Left renal cortex interstitium (tissue), 4 donors: ENCODE measurements at places on chromosomes 5 and 9.
A peak's percentile ranks its signal among the peaks of the same experiment; 100 is the strongest.

GRCh38 chr5:88881571-88881971 lies 1.4 kb downstream of the MEF2C start:
- DNase-seq: no peak

DNA sequence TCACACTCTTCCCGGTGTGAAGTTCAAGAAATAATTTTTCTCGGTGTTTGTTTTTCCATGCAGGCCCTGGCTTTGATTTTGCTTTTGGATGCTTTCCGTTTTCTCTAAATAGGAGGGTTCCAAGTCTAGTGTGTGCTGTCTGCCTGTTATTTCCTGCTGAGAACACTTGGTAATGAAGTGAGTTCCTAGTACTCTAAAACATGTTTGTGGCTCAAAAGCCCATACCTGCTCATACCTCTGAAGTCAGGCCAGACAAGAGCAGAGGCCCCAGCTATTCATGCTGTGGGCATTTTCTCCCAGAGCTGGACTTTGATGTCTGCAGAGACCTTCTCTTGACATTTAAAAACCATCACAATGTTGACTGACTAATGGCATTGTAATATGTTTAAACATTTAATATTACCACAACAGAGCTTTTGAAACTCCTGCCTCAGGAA lies 211.2 kb downstream of the GOLPH3 start:
- DNase-seq: no peak

- DNase-seq: no peak
Observed at GRCh38 chr9:95017062-95017461, 290.6 kb downstream of the AOPEP start.

DNA sequence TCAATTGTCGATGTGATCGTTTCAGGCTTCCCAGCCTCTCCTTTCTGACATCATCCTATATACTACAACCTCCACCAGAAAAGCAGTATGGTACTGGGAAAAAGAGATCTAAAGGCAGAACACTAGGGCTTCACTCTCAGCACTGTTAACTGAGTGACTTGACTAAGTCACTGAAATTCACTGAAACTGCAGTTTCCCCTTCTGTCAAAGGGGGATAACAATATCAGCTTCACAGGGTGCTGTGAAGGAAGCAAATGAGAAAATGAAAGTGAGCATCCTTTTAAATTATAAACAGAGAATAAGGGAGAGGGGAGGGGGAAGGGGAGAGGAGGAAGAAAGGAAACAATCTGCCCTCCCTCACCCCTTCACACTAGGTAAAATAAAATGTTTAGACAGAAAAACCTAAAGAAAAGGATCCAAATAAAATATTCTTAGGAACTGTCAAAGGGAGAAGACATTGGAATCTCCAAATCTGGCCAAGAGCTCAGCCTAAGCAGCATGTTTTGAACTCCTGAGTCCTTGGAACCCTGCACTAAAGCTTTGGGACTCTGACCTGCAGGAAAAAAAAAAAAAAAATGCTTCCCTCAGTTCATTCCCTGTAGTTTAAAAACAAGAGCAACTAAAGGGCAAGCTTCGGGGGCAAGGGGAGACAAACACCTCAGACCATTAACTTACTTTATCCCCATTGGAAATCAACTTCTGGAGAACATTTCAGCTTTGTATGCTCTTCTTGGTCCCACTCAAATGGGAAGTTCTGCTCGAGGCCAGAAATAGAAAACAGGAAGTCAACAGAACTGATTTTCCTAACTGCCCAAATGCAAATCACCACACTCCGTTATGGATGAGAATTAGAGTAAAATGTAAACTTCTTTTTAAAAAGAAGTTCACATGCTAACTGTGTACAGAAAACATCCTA lies 178.3 kb downstream of the DEPDC1B start:
- no peak for DNase-seq

DNA sequence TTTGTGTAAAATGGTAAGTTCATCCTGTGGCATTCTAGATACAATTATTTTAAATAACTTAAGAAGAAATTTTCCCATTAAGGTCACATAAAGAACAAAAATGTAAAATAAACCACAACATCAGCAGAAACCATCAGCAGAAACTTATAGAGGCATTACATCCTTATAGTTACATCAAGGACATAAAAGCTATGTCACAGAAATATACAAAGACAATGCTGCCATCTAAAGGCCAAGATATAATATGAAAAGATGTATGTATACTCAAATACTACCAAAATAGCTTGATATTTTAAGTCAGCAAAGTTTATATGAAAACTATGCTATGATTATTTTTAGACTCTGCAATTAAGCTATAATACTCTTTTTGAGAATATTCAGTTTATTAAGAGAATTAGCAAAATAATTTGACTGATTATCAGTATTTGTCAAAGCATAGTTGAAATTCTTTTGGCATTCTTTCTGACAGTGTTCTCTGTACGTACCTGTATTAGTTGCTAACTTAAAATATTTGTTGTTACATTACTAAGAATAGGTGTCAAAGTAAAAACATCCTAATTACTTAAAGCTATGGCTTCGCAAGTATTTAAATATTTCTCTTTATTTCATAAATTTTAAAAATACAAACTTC lies 36.2 kb downstream of the FBXL17 start:
- peak; percentile 11 for DNase-seq

GRCh38 chr5:3222924-3223323 lies 372.7 kb upstream of the IRX1 start:
- no peak for DNase-seq

DNA sequence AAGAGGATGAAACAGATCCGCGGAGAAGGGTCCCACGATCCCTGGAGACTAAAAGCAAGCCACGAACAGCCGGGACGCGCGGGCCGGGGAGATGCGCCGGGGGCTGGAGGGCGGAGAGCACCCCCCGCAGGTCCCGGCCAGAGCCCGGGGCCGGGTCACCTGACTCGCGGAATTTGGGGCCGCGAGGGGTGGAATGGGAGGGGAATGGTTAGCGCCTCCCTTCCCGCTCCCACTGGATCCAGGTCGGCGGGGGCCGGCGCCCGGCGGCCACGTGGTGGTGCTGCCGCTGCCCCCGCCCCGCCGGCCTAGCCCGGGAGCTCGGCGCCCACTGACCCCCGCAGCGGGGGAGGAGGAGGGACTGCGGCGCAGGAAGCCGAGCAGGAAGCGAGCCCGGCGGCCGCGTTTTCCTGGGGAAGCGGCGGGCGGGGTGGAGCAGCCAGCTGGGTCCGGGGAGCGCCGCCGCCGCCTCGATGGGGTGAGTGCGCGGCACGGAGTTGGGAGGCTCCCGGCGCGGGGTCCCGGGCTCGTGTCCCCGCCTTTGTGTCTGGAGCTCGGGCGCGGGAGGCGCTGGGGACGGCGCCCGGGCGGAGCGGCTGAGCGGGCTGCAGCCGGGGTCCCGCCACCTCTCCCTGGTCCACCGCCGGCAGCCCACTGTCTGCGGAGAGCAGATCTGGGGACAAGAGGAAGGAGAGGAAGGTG lies at the start of gene RAI14:
Gene RAI14, plus strand, starts transcription at position 328 of the 699 bp plus-strand sequence. CDS start 30,592 bp downstream, outside the sequence.
- DNase-seq: peak; percentile 70

- DNase-seq: no peak
Observed at GRCh38 chr5:96687080-96687479, 24.9 kb downstream of the CAST start.

DNA sequence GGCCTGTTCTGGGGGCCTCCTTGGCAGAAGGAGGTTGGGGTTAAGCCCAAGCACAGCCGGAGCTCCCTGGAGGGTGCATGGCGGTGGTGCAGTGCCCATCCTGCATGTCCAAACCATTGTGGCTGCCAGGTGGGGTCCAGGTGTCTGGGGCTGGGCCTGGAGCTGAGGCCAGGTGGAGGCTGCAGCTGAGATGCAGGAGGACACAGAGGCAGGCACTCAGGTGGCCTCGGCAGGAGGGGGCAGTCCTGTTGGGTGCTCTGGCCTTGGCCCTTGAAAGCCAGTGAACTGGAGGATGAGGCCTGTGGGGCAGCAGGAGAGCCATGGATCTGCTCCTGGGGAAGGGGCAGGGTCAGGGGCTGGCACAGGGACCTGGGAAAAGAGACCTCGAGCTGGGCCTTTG lies 195.3 kb downstream of the OLFM1 start:
- DNase-seq: no peak
